Retina (tissue), 1 donor: ENCODE measurements at places on chromosomes 7 and 10.

DNA sequence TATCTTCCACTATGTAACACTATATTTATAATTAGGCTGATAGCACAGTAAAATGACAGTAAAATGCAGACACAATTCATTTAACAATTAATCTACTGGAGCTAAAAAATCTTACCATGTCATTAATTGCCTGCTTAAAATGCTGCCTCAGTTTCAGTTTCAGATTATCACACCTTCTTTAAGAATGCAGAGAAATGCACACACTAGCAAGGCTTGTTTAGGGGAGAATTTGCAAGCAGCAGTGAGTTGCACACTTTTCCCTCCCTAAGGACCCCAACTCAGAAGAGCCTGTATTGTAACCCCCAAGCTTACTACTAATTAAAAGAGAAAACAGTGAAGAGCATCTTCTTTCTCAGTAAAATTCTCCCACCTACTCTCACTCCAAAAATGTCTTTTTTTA lies 79.7 kb upstream of the KCNIP2 start:
- DNase-seq: no peak

DNA sequence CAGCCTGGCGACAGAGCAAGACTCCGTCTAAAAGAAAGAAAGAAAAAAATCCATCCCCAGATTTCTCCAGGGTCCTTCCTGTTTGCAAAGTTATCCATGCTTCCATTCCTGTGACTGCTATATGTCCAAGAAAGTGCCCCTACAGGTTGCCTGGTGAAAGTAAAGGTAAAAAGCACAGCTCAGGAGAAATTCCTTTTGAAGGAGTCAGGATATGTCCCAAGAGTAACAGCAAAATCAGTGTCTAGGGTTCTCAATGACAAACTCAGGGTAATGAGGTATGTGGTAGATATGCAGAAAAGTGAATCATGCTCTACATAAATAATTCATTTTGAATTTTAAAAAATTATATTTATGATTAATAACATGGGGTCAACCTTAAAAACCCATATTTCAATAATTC lies 91.5 kb downstream of the CTTNBP2 start:
- no peak for DNase-seq

- DNase-seq: no peak
Observed at GRCh38 chr10:48792687-48793096, 108.0 kb downstream of the WDFY4 start.

- no peak for DNase-seq
Observed at GRCh38 chr7:101100858-101101847, 15.9 kb downstream of the TRIM56 start.

DNA sequence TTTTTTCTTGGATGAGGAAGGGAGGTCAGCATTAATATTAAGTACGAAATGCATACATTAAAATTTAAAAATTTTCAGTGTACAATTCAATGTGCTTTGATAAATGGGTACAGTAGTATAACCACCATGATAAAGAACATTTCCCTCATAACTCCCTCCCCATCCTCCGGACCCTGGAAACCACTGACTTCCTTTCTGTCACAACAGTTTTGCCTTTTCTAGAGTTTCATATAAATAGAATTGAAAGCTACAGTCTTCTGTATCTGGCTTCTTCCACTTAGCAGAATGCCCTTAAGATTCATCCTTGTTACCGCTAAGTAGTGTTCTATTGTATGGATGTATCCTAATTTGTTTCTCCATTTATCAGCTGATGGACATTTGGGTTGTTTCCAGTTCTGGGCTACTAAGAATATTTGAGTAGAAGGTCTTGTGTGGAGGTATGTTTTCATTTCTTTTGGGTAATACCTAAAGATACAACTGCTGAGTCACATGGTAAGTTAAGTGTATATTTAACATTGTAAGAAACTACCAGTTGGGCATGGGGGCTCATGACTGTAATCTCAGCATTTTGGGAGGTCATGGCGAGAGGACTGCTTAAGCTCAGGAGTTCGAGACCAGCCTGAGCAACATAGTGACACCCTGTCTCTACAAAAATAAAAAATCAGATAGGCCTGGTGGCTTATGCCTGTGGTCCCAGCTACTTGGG lies 30.8 kb downstream of the ABI1 start:
- no peak for DNase-seq

GRCh38 chr10:104328646-104328895 lies 9.7 kb downstream of the ITPRIP start:
- DNase-seq: no peak
